NCI-H1092 (cell line): ENCODE measurements at places on chromosomes 13 and 19.

DNA sequence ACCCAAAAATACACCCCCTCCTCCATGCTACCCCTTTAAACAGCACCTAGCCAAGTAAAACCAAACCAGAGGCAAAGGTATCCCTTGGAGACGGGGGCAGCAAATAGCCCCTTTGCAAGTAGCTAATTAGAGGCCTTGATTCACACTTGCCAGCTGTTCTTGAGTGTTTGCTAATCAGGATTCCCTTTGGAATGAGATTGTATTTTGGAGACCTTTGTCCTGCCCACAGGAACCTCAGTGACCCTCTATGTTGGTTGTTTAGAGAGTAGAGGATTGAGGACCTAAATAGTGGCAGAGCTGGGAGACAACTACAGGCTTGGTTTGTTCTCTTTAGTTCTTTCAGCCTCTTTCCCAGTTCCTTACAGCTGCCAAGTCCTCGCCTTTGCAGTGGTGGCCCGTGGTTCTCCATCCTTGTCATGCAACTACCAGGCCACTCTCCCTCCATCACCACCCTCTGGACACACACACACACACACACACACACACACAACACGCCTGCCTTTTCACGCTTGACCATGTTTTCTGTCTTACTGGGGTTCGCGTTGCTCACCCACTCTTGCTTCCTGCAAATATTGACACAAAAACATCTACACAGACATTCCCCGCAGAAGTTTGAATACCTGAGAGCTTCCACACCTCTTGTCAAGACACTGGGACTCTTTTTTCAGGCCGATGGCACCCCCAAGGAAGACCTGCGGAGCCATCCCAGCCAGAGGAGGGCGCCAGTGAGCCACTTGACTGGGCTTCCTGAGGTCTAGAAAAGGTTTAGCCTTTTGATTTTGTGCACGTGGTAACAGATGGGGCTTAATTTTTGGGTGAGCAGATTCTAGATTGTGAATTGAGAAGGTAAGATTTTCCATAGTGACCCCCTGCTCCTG lies 80.0 kb upstream of the GPR183 start:
- no peak for DNase-seq

DNA sequence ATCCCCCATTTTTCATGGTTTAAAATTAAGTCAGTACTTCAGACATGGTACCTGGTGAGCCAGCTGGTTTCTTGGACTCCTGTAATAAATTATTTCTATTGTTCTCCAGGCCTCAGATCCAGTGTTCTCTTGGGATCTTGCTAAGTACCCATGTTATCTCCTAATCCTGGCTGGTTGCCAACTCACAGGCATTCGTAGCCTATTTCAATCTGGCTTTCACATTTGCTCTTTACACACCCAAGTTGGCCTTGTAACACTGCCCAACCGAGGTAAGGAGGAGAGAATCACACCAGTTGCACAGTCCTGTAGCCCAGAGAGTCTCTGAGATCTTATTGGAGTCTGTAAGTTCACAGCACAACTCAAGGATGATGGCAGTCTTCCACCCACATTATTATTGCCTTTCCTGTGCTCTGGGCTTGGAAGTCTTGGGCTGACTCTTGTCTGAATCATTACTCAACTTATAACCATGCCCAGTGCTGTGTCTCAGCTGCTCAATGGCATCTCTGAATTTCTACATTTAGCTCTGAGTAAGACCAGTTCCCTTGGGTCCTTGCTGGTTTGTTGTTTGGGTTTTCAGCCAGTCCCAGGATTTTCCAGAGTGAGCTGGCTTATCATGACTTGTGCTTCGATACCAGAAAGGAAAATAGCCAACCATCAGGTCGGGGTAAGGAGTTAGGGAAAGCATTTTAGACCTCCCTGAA lies 76.6 kb upstream of the KLF12 start:
- peak; percentile 37 for DNase-seq

DNA sequence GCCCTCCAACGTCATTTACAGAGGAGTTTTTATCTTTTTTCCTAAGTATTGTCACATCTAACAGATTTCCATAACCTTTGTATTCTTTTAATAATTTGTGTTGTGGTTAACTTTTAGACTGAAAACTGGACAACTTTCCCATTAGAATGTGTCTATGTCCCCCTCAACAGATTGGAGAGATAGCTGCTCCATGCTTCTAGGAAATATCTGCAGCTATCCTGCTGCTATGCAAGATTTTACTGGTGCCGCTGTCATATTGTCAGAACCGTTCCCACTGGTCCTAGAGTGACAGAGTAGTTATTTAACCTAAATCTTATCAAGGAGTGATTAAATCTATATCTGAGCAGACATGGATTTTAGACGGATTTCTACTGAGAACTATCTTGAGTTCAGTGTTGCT lies 130.0 kb downstream of the MAB21L1 start:
- DNase-seq: no peak

DNA sequence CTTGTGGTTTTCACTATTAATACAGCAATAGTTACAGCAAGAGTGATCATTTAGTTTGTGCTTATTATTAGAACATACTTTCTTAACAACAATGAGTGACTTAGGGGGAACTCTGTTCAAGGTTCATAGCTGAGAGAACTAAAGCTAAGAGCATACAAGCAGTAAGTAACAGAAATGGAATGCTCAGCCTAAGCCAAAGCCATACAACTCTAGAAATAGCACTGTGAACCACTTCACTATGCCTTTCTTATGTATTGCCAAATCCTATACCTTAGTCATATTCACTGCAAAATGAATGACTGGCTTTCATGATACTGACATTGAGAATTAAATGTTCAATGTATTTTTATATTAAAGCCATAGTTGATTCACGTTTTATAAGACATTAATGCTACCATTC lies 599.7 kb upstream of the SLITRK1 start:
- DNase-seq: no peak
